Type B pancreatic cell (in vitro differentiated cells): ENCODE measurements at places on chromosomes 2 and 18. TPM values are rescaled to one million over a fixed set of nuclear protein-coding genes. Genes with fewer than 3 reads are reported as not detected.

GRCh38 chr2:183543731-183544130, 419.5 kb downstream of the NUP35 start:
- no peaks in the 10 kb centered on the region for H3K36me3 ChIP-seq
- no peak for DNase-seq
- H3K4me1 ChIP-seq, result no peaks in the 10 kb centered on the region
- no peaks in the 10 kb centered on the region for H3K27me3 ChIP-seq
- H3K4me3 ChIP-seq, result no peak overlapping the region
- no peak overlapping the region for H3K27ac ChIP-seq

GRCh38 chr2:226882606-226883005, 46.8 kb downstream of the RHBDD1 start:
- H3K27ac ChIP-seq, result no peak overlapping the region
- DNase-seq, result no peak
- peaks cover 5% of the 10 kb centered on the region for H3K4me1 ChIP-seq
- H3K4me3 ChIP-seq, result no peak overlapping the region

DNA sequence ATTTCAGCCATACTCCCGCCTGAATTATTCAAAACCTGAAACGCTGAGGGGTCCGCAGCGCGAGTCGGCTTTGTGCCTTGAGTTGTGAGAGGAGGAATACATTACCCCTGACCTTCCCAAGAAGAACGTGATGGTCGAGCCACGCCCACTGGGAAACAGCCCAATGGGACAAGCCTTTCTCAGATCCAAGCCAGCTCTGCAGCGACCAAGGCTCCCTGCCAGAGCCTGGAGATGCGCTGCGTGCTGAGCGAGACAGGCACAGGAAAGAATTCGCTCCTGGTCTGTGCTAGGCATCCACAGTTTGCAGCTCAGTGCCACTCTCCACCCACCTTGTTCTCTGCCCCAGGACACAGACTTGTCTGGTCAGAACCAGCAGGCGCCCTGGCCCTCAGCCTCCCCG, 74.1 kb upstream of the GLI2 start:
- H3K27ac ChIP-seq, result no peak overlapping the region
- peaks cover 41% of the 10 kb centered on the region for H3K4me1 ChIP-seq
- H3K27me3 ChIP-seq, result peaks cover 11% of the 10 kb centered on the region
- peak; percentile 65 for DNase-seq
- no peaks in the 10 kb centered on the region for H3K36me3 ChIP-seq
- H3K4me3 ChIP-seq, result peak overlapping the region; percentile 43

DNA sequence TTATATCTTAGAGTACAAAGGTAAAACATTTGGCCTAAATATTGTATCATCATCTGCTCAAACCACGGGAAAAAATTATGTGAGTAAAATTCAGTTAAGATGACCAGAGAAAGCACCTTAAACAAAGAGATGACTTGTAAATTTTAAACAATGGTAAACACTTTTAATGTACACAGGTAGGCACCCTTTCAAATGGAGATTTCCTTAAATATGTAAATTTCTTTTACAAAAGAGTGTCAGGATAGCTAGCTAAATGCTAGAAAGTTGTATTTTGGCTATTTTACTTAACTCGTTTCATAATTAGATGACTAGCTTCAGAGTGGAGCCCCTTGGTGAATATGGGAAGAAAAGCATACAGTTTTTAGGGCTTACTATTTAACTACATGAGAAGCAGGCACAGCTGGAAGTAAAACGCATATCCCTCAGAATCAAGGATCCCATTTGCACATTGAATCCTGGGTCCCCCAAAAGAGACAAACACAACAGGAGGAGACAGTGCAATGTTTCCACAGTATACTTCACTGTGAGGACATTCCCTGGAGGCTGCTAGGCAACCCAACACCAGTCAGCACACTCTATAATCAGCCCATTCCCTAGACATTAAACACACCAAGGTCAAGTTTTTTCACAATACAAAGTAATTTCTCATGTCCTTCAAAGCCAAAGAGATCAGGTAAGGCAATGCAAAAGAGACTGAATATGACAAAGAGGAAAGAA, 1154.4 kb downstream of the DPP10 start:
- H3K27me3 ChIP-seq, result no peaks in the 10 kb centered on the region
- H3K36me3 ChIP-seq, result peaks cover 1% of the 10 kb centered on the region
- H3K4me1 ChIP-seq, result no peaks in the 10 kb centered on the region

DNA sequence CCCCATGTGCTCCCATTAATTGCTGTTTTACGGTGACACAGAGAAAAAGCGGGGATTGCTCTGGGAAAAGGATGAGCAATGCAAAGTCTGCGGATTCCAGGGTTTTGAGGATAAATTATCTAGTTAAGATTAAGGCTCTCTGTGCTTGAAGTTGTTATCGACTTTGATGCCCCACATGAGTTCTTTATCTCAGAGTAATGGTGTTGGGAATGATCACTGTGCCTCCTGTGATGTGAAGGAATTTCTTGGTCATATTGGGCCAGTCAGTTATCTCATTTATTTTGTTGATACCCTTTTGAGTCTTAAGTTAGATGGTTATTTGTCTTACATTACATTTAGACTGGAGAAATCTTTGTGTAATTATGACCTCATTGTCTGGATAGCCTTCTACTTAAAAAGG, 184.6 kb upstream of the MEX3C start:
- no peaks in the 10 kb centered on the region for H3K27me3 ChIP-seq
- no peaks in the 10 kb centered on the region for H3K36me3 ChIP-seq
- no peak for DNase-seq
- no peaks in the 10 kb centered on the region for H3K4me1 ChIP-seq

DNA sequence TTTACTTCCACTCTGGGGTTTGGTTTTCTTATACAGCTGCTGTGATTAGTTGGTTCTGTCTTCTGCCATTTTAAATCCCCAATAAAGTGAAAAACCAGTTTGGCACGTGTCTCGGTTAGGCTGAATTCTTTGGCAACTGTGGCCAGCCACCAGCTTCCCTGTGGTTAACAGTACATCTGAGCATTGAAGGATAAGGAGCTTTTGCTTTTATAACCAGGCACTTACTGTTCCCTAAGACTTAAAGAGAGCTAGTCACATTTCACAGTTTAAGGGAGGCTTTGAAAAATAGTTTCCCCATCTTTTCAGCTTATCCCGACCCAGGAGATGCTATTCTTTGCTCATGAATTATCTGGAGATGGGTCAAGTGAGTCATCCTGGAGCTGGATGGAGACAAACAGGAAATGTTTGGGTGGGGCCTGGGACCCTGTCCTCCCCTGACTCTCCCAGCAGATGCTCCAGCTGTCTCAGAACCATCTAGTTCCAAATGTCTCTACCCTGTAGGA, 57.3 kb upstream of the EML6 start:
- H3K27ac ChIP-seq, result peak overlapping the region; percentile 61
- H3K4me1 ChIP-seq, result peaks cover 18% of the 10 kb centered on the region
- DNase-seq, result no peak
- peaks cover 74% of the 10 kb centered on the region for H3K36me3 ChIP-seq

GRCh38 chr2:55087501-55087900, 37.2 kb upstream of the RTN4 start:
- no peaks in the 10 kb centered on the region for H3K4me1 ChIP-seq

DNA sequence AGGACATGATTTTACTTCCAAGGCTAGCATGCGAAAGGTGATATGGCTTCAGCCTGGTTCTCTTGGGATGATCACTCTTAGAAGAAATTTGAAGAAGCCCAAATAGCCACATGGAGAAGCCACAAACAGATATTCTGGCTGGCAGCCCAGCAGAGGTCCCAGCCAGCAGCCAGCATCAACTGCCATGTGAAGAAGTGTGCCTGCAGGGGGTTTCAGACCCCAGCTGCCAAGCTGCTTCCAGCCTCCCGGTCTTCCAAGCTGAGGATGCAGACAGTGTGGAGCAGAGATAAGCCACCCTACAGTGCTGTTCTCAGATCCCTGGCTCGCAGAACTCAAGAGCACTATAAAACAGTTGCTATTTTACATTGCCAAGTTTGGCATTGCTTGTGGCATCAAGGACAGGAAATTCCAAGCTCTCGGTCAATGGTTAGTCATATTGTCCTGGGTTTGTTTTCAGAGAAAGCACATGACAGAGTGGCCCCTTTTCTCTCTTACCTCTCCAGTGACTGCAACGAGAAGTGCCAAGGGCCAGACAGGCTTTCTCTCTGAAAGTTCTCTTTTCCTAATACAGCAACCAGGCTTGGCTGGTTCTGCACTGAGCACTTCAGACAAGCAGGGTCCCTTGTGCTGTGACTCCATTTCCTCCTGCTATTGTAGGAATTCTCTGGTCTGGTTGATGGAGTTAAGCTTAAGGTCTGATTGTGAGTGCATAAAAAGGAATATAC, 223.7 kb downstream of the ANKRD30B start:
- H3K27ac ChIP-seq, result no peak overlapping the region
- H3K36me3 ChIP-seq, result no peaks in the 10 kb centered on the region
- no peak for DNase-seq
- H3K4me3 ChIP-seq, result no peak overlapping the region
- H3K27me3 ChIP-seq, result no peaks in the 10 kb centered on the region

DNA sequence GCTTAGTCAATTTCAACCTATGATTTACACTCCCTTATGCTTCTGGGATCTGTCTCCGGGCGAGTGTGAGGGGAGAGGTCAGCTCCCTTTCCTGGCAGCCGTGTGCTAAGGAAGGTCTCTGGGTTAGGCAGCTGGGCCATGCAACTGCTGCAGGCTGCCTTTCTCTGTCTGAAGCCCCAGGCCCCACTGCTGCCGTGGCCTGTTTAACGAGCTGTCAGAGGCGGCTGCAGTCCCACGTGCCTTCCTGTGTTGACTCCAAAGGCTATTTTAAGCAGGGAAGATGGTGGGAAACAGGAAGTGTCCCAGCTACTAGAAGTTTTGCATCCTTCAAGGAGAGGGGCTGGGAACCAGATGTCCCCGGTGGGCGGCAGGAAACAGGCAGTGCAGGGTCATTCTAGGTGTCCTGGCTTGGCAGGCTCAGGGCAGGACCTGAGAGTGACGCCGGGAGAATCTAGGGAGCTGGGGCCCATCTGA, 186.4 kb downstream of the TNS1 start:
- H3K4me3 ChIP-seq, result no peak overlapping the region
- peaks cover 34% of the 10 kb centered on the region for H3K4me1 ChIP-seq
- DNase-seq, result no peak
- peaks cover 36% of the 10 kb centered on the region for H3K36me3 ChIP-seq
- no peaks in the 10 kb centered on the region for H3K27me3 ChIP-seq

GRCh38 chr18:10225300-10225699, 229.1 kb upstream of the APCDD1 start:
- DNase-seq, result no peak
- no peaks in the 10 kb centered on the region for H3K4me1 ChIP-seq
- H3K36me3 ChIP-seq, result no peaks in the 10 kb centered on the region
- no peak overlapping the region for H3K27ac ChIP-seq
- H3K4me3 ChIP-seq, result no peak overlapping the region
- no peaks in the 10 kb centered on the region for H3K27me3 ChIP-seq

DNA sequence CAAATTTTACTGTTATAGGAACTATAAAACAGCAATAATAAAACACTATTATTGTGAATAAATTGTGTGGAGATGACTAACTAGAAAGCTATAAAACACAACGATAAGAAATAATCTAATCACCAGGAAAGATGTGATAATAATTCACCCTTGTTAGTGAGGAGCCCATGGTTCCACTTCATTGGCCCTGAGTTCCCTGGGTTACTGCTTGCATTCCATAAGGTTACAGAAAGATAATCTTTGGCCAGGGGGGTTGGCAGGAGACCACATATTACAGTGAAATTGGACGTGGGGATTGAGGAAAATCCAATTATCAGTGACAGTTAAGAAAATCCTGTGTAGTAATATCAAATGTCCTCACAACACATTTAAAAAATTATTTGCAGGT, 2.5 kb upstream of the CPO start:
- no peaks in the 10 kb centered on the region for H3K4me1 ChIP-seq
- DNase-seq, result no peak
- H3K36me3 ChIP-seq, result no peaks in the 10 kb centered on the region
- no peak overlapping the region for H3K27ac ChIP-seq
- no peak overlapping the region for H3K4me3 ChIP-seq

- H3K4me1 ChIP-seq, result peaks cover 9% of the 10 kb centered on the region
- H3K4me3 ChIP-seq, result no peak overlapping the region
- H3K27me3 ChIP-seq, result no peaks in the 10 kb centered on the region
- no peaks in the 10 kb centered on the region for H3K36me3 ChIP-seq
- peak overlapping the region; percentile 89 for H3K27ac ChIP-seq
These were observed 260.8 kb downstream of the RDH14 start for GRCh38 chr2:18299423-18300212.

GRCh38 chr2:99977966-99978365, 164.4 kb downstream of the AFF3 start:
- peaks cover 17% of the 10 kb centered on the region for H3K36me3 ChIP-seq
- no peak overlapping the region for H3K4me3 ChIP-seq
- no peak for DNase-seq
- peaks cover 12% of the 10 kb centered on the region for H3K4me1 ChIP-seq

DNA sequence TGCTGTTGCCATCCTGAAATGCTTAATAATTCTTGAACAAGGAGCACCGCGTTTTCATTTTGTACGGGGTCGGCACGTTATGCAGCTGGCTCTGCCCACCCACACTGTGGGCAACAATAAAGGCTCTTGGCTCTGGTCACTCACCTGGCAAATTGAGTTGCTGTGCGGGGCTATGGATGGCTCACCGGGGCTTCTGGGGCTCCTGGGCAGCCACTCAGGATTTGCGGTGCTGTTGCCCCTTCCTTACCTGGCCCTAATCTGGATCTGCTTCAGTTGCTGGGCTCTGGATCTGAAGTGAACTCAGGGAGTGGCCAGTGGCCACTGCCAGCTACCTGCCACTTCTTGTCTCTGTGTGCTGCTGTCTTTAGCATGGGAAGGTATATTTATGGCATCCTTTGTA, 22.7 kb downstream of the RHOB start:
- no peak for DNase-seq
- H3K27ac ChIP-seq, result no peak overlapping the region
- H3K4me1 ChIP-seq, result peaks cover 26% of the 10 kb centered on the region

GRCh38 chr2:111207851-111208250, 87.1 kb downstream of the BCL2L11 start:
- H3K4me3 ChIP-seq, result no peak overlapping the region
- no peak for DNase-seq
- H3K36me3 ChIP-seq, result no peaks in the 10 kb centered on the region
- H3K27ac ChIP-seq, result no peak overlapping the region
- H3K4me1 ChIP-seq, result no peaks in the 10 kb centered on the region
- H3K27me3 ChIP-seq, result no peaks in the 10 kb centered on the region

DNA sequence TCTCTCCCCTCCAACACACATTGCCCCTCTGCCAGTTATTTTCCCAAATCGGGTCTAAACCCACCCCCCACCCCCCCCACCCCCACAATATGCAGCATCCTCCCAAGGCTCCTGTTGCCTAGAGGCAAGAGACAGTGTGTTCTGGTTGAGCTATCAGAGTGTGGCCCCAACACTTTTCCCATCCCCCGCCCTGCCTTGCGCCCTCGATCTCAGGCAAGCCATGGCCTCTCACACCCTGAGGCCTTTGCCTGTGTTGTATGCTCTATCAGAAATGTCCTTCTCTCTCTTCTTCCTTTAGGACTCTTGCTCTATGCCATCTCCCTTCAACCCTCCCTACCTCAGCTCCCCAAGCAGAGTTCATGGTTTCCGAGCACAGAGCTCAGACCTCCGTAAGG, 9.5 kb upstream of the GRHL1 start:
- no peak for DNase-seq
- H3K4me1 ChIP-seq, result peaks cover 36% of the 10 kb centered on the region
- no peaks in the 10 kb centered on the region for H3K36me3 ChIP-seq
- peak overlapping the region; percentile 76 for H3K4me3 ChIP-seq
- peaks cover 8% of the 10 kb centered on the region for H3K27me3 ChIP-seq
- H3K27ac ChIP-seq, result peak overlapping the region; percentile 94

- DNase-seq, result no peak
- H3K4me1 ChIP-seq, result peaks cover 29% of the 10 kb centered on the region
- H3K36me3 ChIP-seq, result peaks cover 4% of the 10 kb centered on the region
- H3K27ac ChIP-seq, result no peak overlapping the region
- H3K4me3 ChIP-seq, result no peak overlapping the region
- H3K27me3 ChIP-seq, result no peaks in the 10 kb centered on the region
These were observed 45.1 kb downstream of the KIAA2012 start for GRCh38 chr2:202118168-202118567.

Gene GALNT5
- total RNA-seq, result 1.7 and 2.6 TPM in 2 replicates

Gene ADCY3
- total RNA-seq, result 22.1 and 46.2 TPM in 2 replicates

Gene MYOM1
- total RNA-seq, result 2.0 TPM in 2 replicates

Gene TMEM200C
- 3.0 and 26.1 TPM in 2 replicates for total RNA-seq

Gene SERPINB10
- not detected in 2 replicates for total RNA-seq

Gene SPDYA
- 1.3 and 1.7 TPM in 2 replicates for total RNA-seq

Gene PKP4
- 49.0 and 73.6 TPM in 2 replicates for total RNA-seq
